ENCODE measurements at places on chromosomes 12 and 14. TPM values are rescaled to one million over a fixed set of nuclear protein-coding genes. Genes with fewer than 3 reads are reported as not detected.

Gene KRT3
- polyA plus RNA-seq, result not detected

Gene SERPINA12
- polyA plus RNA-seq, result not detected

Gene COX8C
- not detected for polyA plus RNA-seq

Gene NFE2
- polyA plus RNA-seq, result 0.25 TPM

Gene MYBPC1
- not detected for polyA plus RNA-seq

Gene CCDC88C
- 0.39 TPM for polyA plus RNA-seq

Gene KRT77
- not detected for polyA plus RNA-seq

Gene CBX5
- 11.6 TPM for polyA plus RNA-seq

Gene DPPA3
- polyA plus RNA-seq, result not detected

Gene PCNX1
- 13.6 TPM for polyA plus RNA-seq

Gene KRT2
- not detected for polyA plus RNA-seq

DNA sequence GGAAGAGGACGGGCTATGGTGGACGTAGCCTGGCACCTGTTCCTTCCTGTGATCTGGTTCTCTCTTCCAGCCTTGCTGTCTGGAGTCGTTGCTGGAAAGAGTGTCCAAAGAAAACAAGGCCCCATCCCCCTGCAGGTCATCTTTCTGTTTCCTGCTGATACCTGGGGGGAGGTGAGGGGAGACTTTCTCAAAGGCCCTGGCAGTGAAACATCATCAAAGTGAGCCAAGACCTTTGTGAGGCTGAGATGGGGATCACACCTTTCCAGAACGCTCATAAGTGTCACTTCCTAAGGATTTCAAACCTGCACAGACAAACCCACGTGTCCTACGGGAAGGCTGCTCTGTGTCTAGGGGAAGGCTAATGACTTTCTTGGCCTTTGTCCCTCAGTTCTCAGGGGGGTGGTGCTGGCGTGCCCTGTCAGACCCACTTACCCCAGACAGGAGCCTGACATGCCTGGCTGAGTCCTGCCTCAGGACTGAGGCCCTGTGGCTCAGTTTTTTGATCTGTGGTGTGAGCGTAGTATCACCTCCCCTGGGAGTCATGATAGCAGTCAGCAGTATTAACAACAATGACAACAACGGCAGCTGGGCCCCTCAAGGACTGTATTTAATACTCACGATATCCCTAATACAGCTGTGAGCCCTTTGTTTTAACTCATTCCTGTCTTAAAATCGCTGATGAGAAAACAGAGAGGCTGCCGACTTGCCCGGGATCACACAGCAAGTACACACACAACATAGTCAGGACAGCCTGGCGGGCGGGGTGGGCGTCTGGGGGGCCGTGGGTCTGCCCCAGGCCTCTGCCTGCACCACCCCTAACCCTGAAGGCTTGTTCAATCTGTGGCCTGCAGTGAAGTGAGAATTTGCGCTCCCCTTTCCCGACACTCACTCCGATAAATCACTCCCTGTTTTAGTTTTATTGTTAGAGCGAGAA lies 235.2 kb downstream of the SLC41A2 start:
- peak; percentile 73 for DNase-seq

- no peak for DNase-seq
Observed at GRCh38 chr12:6452944-6453630, 1.2 kb downstream of the TAPBPL start.

DNA sequence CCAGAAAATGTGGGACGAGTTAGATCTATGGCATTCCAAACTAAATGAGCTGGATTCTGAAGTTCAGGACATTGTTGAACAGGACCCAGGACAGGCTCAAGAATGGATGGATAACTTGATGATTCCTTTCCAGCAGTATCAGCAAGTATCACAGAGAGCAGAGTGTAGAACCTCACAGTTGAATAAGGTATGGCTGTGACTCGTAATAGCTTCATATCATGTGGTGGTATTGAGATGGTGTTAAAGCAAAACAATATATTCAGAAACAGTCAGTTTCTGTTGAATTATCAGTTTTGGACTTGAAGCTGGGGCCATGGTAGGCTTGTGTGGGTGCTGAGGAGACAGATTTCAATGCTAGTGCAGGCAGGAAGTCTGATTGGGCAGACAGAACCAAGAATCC lies 213.7 kb downstream of the ESR2 start:
- no peak for DNase-seq

GRCh38 chr12:57118711-57119271 lies 7.6 kb upstream of the STAT6 start:
- DNase-seq, result no peak

- no peak for DNase-seq
Observed at GRCh38 chr14:79693935-79694334, 517.4 kb downstream of the DIO2 start.

DNA sequence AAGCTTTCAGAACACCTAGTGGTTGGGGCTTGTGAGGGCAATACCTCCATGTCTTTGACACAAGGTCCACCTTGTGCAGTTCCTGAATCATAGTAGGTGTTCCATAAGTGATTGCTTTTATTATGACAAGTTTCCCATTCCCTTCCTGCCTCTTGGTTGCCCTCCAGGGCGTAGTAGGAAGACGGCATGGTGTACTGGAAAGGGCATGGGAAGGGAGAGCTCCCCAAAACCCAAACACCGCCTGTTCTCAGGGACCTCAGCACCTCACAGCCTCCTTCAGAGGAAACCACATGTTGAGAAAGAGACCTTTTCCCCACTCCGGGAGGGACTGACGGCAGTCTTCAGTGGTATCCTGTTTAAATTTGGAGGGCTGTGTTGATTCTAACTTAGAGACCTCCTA lies 21.1 kb downstream of the EVL start:
- no peak for DNase-seq

GRCh38 chr12:6036509-6036908 lies 88.0 kb downstream of the VWF start:
- DNase-seq, result no peak

GRCh38 chr14:88565427-88565826 lies 2.6 kb downstream of the ZC3H14 start:
- DNase-seq, result no peak

DNA sequence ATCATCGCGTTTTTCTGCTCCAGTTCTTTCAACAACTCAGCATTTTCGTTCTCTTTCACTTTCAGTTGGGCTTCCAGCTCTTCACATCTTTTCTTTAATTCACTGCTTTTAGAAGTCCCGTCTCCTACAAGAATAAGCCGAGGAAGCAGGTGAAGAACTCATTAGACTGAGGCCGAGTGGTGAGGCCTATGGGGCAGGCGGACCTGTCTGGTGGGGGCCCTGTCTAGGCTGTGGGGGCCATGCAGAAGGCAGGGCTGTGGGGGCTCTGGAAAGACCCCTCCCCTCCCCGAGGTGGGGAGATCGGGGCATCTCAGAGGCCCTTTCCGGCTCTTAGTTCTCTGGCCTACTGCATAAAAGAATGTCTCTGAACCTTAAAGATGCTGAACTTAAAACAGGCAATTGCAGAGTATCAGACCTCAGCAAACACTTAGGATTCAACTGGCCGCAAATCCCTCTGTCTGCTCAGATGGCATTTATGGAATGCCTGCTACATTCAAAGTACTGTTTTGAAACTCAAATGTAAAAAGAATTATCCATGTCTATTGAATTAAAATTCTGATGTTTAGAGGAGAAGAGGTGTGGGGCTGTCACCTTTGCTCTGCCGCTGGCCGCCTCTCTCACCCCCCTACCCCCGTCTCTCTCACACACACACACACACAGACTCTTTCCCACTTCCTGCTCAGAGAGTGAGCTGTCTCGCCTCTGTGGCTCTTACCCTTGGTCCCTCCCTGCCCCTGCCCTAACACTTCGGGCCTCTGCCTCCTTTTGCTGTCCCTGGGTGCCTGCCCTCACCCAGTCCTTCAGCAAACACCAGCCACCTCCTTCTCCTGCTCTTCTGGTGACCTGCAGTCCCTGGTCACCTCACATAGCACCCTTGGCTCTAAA lies 34.7 kb downstream of the CCDC92 start:
- DNase-seq, result no peak

- peak; percentile 40 for DNase-seq
Observed at GRCh38 chr14:55123101-55123500, 6.0 kb upstream of the LGALS3 start.

DNA sequence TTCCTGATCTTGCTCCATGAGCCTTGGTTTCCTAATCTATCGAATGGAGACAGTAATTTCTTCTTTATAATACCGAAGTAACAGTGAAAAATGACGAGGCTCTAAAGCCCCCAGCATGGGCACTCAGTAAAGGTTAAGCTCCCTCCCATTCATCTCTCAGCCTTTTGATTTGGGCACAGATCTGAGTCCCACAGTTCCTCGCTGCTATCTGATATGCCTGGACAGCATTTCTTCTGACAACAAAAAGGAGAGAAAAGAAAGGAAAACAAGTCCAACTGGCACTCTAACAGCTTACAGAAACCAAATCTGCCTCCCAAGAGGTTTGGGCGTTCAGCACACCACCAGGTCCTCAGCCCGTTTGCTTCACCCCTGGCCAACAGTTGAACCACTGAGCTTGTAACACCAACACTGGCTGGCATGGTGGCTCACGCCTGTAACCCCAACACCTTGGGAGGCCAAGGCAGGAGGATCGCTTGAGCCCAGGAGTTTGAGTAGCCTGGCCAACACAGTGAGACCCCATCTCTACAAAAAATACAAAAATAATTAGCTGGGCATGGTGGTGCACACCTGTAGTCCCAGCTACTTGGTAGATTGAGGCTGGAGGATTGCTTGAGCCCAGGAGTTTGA lies 19.5 kb downstream of the CCDC88C start:
- no peak for DNase-seq

- no peak for DNase-seq
Observed at GRCh38 chr12:41907021-41907420, 237.7 kb downstream of the GXYLT1 start.

- no peak for DNase-seq
Observed at GRCh38 chr12:132024758-132025157, 75.0 kb downstream of the EP400 start.

- DNase-seq, result no peak
Observed at GRCh38 chr14:89907655-89908054, 46.9 kb downstream of the EFCAB11 start.

- DNase-seq, result peak; percentile 21
Observed at GRCh38 chr12:95836185-95836609, 22.6 kb upstream of the SNRPF start.

DNA sequence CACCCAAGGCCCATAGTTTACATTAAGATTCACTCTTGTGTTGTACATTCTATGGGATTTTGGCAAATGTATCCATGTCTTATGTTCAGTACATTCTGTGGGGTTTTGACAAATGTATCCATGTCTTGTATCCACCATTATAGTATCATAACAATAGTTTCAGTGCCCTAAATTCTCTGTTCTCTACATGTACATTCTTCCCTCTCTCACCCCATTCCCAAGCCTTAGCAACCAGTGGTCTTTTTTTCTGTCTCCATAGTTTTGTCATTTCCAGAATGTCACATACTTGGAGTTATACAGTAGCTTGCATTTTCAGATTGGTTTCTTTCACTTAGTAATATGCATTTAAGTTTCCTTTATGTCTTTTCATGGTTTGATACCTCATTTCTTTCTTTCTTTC lies 6.7 kb downstream of the TOGARAM1 start:
- no peak for DNase-seq

DNA sequence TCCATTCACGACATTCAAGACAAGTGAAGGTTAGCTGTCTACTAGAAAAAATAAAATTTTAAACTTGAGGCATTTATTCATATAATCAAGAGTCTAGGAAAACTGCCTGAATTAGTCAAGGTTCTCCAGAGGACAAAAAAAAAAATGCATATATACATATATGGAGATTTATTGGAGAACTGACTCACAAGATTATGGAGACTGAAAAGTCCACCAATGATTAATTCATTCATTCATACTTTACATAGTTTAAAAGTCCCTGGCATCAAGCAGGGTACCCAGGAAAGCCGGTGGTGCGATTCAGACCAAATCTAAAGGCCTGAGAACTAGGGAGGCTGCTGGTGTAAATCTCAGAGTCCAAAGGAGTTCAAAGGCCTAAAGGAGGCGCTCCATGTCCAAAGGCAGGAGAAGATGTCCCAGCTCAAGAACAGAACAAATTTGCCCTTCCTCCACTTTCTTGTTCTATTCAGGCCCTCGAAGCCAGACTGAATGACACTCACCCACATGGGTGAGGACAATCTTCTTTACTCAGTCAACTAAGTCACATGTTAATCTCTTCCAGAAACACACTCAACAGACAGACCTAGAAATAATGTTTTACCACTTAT lies 64.3 kb downstream of the ANKS1B start:
- no peak for DNase-seq

DNA sequence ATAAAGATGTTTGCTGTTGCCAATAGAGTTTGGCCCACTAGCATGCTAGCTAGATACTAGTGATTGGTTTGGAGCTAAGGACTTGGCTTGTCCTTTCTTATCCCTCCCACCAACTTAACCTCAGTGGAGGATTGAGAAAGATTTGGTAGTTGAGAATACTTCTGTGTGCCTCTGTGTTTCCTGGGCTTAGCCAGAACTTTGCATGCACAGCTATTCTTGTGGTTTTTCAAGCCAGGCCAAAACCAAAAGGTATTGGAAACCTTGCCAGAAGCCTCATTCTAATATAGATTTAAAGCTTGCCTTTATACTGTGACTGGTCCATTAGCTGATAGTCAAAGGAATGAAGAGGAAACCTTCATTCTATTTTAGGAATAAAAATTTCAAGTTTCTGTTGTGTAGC lies 188.5 kb downstream of the CCDC91 start:
- no peak for DNase-seq

- DNase-seq, result no peak
Observed at GRCh38 chr12:90120627-90121026, 412.0 kb upstream of the ATP2B1 start.

DNA sequence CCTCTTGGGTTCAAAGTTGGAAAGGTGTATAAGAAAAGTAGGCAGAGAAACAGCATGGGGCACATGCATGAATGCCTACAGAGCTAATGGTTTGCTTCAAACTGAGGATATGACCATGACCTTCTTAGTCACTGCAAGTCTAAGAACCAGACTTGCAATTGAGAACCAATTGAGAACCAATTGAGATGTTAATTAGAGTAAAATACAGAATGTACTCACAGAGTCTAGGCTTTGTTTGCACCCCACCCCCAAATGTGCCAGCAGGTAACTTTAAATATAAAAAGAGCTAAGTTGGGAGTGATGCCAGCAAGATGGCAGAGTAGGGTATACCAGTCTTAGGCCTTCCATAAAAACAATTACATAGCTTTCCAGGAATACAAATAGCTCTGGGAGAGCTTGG lies 227.3 kb upstream of the ALG10 start:
- no peak for DNase-seq

- no peak for DNase-seq
Observed at GRCh38 chr14:96143906-96144305, 60.7 kb upstream of the BDKRB2 start.

DNA sequence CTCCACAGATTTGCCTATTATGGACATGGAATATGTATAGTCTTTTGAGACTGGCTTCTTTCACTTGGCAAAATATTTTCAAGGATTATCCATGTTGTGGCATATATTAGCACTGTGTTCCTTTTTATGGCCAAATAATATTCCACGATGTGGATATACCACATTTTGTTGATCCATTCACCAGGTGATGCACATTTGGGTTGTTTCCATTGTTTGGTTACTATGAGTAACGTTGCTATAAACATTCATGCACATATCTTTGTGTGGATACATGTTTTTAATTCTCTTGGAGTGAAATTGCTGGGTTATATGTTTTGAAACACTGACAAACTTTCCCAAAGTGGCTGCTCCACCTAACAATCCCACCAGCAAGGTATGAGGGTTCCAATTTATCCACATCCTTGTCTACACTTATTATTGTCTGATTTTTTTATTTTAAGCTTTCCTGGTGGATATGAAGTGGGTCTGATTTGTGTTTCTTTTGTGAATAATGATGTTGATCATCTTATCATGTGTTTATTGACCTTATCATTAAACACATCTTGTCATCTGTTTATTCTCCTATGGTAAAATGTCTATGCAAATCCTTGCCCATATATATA lies 116.2 kb upstream of the FRMD6 start:
- no peak for DNase-seq

- DNase-seq, result peak; percentile 52
Observed at GRCh38 chr12:64796205-64796845, 28.1 kb upstream of the TBC1D30 start.

Measured in SK-N-SH (cell line).